ENCODE measurements at places on chromosomes 6 and 20.
A peak's percentile ranks its signal among the peaks of the same experiment; 100 is the strongest.

DNA sequence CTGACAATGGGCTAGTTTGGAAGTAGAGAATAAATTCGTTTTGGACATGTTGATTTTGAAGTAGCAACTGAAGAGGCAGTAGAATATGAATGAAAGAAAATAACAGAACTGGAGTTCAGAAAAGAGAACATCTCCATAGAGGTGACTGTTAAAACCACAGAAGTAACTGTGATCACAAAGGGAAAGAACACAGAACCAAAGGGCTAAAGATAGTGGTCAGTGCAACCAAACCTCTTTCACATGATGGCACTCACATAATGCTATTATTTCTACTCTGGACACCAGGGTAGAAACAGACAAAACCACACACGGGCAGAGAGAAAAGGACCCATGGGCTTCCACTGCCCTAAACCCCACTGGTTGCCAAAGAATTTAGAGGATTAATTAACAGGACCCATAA, 58.5 kb downstream of the CDK19 start:
- no peak for DNase-seq

- no peak for DNase-seq
Measured at GRCh38 chr20:58042591-58042990, 185.9 kb downstream of the ANKRD60 start.

DNA sequence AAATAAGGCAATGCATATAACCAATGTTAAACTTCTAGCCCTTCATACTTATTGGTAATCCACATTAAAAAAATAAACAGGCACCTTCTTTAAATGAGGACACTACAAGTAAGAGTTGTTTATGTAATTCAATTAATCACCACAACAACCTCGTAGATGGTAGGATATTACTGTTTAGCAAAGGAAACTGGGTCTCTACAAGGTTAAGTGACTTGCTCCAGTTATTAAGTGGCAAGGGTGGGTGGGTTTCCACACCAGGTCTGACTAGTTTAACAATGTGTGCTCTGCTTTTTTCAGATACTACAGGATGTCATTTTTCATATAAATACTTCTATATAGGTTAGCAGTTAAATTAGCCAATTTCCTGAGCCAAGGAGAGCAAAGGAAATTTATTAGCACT, 129.1 kb downstream of the MAN1A1 start:
- DNase-seq: no peak

DNA sequence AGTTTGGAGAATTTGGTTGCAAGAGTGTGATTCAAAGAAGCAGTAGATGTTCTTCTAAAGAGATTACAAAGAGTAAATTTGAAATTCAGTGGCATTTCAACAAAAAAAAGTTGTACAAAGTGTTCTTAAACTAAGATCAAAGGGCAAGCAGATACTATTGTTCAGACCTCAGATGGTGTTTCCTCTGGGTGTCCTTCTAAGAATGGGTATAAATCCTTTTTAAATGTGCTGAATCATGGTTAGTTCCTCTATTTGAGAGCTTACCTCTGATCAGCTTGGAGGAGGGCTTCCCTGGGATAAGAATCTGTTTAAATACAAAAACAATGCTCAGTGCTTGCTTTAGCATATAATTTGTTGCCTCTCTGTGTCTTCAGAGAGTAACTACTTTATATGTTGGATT, 6.3 kb downstream of the BMP6 start:
- no peak for DNase-seq

- DNase-seq: no peak
Measured at GRCh38 chr6:108920751-108921150, 72.5 kb downstream of the ARMC2 start.

DNA sequence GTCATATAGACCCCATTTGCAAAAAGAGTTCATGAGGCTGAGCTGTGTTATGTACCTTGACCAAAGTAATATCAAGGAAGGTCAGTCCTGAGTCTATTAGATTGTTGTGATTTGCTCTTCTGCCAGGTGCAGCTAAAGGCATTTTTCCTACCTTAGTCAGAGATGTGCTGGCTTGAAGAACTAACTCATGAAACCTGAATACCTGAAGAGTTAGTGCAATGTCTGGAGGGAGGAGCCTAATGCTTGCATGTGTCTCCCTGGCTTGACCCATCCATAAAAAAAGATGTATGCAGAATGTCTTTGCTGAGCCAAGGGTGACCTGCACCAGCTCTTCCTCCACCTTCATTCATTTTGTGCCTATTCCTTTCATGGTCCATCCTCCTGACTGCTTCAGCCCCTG, 742.0 kb downstream of the KIF16B start:
- DNase-seq: no peak

DNA sequence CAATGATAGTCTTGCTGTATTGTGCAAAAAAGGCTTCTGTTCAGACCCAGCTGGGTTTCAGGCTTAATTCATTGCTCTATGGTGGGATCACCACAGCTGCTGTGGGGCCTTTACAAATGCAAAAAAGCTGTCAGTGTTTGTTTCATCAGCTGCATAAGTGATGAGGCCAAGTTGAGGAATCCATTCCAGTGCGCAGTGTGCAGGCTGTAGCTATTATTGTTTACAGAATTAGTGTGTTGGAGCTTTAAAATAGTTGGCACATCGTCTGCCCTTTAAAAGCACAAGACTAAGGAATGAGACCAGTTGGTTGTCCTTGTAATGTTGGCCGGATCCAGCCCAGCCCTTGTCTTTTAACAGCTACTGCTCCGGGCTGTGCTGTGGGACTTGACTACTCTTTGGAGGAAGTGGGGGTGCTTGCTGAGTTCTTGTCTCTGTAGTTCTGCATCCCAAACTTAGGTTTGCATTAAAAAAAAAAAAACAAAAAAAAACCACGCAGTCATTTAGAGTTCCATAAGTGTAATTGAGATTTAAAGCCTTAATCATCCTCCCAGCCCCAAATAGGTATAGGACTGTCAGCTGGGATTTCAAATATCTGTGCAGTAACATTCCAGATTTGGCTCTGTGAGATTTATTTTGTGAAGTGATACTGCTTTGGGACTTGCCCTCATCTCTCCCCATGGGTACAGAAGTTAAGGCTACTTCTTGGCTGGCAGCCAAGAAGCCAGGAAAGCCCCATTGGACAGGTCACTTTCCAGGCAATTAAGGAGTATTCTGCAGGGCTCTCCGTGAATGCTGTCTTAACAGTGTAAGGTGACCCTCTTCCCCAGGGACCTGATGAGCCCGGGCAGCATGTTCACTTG, 19.3 kb downstream of the JARID2 start:
- no peak for DNase-seq

DNA sequence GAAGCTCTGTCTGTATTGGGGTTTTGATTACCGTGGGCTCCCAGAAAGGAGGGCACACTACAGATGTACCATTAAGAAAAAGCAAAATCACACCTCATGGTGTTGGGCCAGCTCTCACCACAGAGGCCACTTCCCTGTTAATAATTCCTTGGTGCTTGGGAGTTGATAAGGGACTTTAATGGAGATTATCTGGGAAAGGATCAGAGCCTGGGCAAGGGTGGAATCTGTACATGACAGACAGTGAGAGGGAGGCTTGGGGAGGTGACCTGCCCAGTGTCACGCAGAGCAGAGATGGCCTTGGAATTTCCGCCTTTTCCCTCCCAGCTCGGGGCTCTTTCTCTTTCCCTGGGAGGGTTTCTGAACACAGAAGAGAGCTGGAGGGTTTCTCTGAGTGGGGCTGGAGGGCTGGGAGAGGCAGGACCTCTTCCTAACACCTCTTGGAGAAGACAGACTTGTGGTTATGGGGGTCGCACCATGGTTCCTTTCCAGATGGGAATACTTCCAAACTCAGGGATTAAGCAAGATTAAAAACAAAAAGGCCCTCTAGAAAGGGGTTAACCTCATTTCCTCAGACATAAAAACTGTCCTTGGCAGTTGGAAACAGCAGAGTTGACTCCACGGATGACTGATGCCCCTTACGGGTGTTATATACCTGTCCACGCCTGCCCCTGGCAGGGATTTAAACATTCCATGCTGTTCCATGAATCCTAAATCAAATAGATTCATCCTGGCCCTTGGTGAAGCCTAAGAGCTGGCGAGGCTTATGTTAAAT, 16.8 kb upstream of the KCNK16 start:
- no peak for DNase-seq

- DNase-seq: no peak
Measured at GRCh38 chr6:158654498-158654897, 4.6 kb downstream of the SYTL3 start.

DNA sequence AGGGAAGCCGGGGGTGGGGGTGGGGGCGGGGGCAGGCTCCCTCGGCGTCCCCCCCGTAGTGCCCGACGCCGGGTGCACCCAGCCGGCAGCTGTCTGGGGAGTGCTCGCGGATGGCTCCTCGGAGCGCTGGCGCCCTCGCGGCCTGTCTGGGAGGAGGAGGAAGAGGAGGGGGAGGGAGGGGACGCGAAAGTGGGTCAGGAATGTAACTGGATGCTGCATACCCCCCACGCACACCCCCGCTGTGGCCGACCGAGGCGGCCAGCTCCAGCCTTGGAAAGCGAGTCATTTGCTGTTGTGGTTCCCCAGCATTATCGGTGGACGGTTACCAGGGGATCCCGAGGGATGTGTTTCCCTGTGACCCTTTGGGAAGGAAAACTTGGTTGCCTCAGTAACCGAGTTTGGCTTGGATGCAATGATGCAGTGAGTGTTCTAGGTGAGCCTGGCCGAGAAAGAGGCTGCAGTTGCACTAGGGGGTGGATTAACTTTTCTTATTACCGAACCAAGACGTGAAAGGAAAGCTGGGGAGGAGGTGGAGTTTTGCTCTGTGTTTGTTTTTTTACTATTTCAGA, 55.2 kb upstream of the RREB1 start:
- peak; percentile 46 for DNase-seq

GRCh38 chr6:166406197-166406596, 23.5 kb upstream of the MPC1 start:
- peak; percentile 46 for DNase-seq

- DNase-seq: no peak
Measured at GRCh38 chr20:39025883-39026282, 63.7 kb downstream of the DHX35 start.

- DNase-seq: no peak
Measured at GRCh38 chr6:12582421-12583110, 134.0 kb upstream of the PHACTR1 start.

GRCh38 chr6:131914234-131914633, 36.9 kb downstream of the CCN2 start:
- DNase-seq: no peak

DNA sequence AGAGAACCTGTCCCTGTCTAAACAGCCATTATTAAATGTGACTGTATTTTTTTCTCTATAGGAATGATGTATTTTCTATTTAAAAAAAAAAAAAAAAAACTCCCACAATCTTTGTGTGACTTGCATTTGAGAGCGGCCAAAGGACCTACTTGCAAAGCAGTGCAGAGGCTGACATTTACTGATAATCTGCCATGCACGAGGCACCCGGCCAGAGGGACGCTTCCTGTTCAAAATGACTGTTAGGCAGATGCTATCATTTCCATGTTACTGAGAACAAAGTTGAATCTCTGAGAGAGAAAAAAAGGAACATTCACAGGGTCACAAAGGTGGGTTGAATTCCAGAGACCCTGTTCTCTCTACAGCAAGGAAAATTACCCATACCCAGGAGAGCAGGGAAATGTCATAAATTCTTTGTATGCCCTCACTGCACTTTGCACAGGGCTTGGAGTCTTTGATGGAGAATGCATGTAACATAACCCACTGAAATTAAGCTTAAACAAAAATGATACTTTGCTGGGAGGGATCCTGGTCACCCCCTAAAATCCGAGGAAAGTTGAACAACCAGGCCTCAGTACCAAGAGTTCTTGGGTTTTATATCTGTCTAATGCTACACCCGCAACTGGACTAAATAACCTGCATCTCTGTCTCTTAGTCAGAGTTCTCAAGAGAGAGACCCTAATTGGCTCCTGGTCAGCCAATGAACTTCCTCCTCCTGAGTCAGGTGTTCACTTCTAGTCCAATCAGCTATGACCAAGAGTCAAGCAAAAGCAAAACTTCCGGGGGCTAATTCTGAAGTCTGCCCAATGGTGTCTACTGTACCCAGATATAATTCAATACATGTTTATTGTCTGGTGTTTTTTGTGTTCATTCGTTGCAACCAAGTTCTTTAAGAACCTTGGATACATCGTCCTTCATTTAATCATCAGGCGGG, 61.2 kb downstream of the GCLC start:
- no peak for DNase-seq

DNA sequence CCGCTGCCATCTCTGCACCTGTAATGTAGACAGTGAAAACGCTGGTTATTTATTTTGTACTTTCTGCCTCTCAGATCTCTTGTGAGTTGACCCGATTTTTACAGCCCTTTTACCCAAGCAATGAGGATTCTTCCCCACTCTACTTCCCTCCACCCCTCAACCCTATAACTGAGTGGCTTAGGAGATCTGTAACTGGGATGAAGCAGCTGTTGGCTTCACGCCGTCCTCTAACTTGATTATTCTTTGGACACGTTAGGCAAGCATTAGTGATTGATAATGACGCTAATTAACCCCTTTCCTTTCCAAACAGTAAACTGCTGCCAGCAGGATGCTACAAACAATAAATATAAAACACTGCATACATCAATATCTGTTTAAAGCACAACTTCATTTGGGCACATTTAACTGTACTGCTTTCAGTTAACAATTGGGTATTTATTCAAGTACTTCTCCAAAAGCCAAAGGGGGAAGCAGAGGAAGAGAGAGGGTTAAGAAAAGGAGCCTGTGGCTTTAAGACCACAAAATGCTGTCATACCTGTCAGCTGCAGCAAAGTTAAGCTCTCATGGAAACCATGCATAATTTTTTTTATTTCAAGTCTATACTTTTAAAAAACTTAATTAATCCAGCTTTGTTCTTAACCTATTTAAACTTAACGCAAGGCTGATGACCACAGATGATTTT, 21.2 kb downstream of the TFAP2A start:
- DNase-seq: no peak

GRCh38 chr6:159109391-159109790, 59.8 kb upstream of the FNDC1 start:
- DNase-seq: no peak

DNA sequence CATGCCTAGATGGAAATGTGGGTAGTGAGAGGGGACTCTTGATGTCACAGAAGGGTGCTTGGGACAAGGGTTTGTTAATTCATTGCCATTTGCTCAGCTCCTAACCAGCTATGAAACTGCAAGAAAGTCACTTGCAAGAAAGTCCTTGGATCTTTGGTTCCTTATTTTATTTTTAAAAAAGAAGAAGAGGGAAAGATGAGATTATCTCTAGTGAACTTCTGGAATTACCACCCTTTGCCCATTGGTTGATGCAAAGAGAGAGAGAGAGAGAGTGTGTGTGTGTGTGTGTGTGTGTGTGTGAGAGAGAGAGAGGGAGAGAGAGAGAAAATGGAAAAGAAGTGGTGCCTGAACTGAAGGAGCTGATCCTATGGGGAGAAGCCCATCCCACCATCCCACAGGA, 4.6 kb upstream of the SFT2D1 start:
- DNase-seq: no peak

GRCh38 chr6:26273673-26274588, 91.1 kb upstream of the BTN3A2 start:
- DNase-seq: no peak

- no peak for DNase-seq
Measured at GRCh38 chr20:54535746-54536145, 60.4 kb downstream of the DOK5 start.

GRCh38 chr6:80105972-80106417, 476 bp upstream of the BCKDHB start:
- DNase-seq: no peak

- no peak for DNase-seq
Measured at GRCh38 chr6:82283771-82284410, 36.3 kb upstream of the IBTK start.
